GM12878 (cell line): ENCODE measurements at places on chromosomes 6 and 20.
A peak's percentile ranks its signal among the peaks of the same experiment; 100 is the strongest.

DNA sequence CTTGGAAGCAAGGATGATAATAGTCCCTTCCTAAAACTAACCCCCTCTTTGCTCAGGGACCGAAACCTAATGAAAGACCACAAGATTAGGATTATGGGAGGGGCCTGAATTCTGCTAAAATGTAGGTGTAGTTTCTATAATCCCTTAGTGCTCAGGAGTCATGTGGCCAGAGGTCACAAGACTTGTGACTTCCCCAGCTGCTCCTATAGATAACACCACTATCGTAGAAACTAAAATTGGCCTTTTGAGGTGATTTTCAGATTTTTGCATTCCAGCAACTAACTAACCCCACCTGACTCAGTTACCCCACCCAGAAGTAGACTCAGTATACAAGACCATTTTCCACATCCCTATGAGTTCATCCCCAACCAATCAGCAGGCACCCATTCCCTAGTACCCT lies 42.1 kb downstream of the MDN1 start:
- no peaks in the 10 kb centered on the region for H3K27me3 ChIP-seq
- DNase-seq = no peak
- no peak overlapping the region for H3K27ac ChIP-seq
- H3K36me3 ChIP-seq = peaks cover 8% of the 10 kb centered on the region; the same call in 1 of the 2 replicates

DNA sequence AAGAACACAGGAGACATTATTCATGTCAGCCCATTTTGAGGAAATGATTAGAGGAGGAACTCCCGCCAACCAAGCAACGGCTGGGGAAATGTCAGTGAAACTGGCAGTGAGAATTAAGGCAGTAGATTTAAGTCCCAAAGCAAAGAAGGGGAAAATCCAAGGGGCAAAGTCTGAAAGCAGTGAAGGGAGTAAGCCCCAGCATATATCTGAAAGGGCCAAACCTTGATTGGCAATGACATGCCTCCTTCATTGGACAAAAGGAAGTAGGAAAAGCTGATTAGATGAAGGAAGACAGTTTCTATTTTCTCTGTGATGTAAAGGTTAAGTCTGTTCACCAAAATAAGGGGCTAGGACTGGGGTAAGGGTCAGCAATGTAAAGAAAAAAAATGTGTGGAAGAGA lies 190.3 kb downstream of the RNF144B start:
- no peak overlapping the region for H3K4me3 ChIP-seq
- no peaks in the 10 kb centered on the region; the same call in 1 of the 2 replicates for H3K27me3 ChIP-seq
- no peak for DNase-seq
- no peaks in the 10 kb centered on the region for H3K36me3 ChIP-seq
- no peaks in the 10 kb centered on the region for H3K4me1 ChIP-seq
- no peak overlapping the region for H3K27ac ChIP-seq

- no peak overlapping the region for H3K4me3 ChIP-seq
- no peak for DNase-seq
- H3K36me3 ChIP-seq = no peaks in the 10 kb centered on the region
- peaks cover 10% of the 10 kb centered on the region for H3K4me1 ChIP-seq
- no peaks in the 10 kb centered on the region for H3K27me3 ChIP-seq
These were observed 130.9 kb upstream of the PTPN1 start for GRCh38 chr20:50379049-50379990.

DNA sequence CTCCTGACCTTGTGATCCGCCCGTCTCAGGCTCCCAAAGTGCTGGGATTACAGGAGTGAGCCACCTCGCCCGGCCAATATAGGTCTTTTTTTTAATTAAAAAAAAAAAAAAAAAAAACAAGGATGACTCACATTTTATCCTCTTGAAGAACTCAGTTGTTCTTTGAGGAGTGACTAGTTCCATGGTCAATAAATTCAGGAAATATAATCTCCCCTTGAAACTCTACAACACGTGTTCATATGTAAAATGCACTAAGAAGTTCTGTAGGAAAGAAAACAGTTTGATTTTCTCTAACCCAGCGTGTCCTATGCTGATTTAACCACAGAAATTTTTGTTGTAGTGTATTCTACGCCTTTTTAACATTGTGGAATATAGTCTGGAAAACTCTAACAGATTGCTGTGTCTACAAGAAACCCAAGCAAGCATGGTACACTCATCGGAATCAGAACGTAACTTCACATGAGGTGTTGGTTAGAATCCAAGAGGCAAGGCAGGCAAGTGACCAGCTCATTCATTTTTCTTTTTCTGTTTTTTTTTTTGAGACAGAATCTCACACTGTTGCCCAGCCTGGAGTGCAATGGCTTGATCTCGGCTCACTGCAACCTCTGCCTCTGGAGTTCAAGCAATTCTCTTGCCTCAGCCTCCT lies 79.0 kb upstream of the ZNF217 start:
- H3K36me3 ChIP-seq = no peaks in the 10 kb centered on the region
- no peaks in the 10 kb centered on the region for H3K27me3 ChIP-seq
- no peak overlapping the region for H3K4me3 ChIP-seq
- no peak for DNase-seq

- H3K36me3 ChIP-seq = no peaks in the 10 kb centered on the region
- no peaks in the 10 kb centered on the region for H3K4me1 ChIP-seq
- no peak overlapping the region for H3K27ac ChIP-seq
- H3K27me3 ChIP-seq = no peaks in the 10 kb centered on the region
These were observed 91.7 kb upstream of the SOX4 start for GRCh38 chr6:21501815-21502214.

GRCh38 chr6:156457601-156458000 lies 319.6 kb upstream of the ARID1B start:
- no peaks in the 10 kb centered on the region for H3K36me3 ChIP-seq
- DNase-seq = no peak
- no peak overlapping the region for H3K4me3 ChIP-seq
- H3K4me1 ChIP-seq = no peaks in the 10 kb centered on the region
- H3K27me3 ChIP-seq = 0 out of 2 replicates have a peak, but pooled peaks cover 2% of the 10 kb centered on the region

GRCh38 chr20:23128461-23129125 lies 42.5 kb upstream of the CD93 start:
- H3K27ac ChIP-seq = no peak overlapping the region
- H3K4me3 ChIP-seq = no peak overlapping the region
- DNase-seq = no peak
- H3K36me3 ChIP-seq = no peaks in the 10 kb centered on the region
- H3K4me1 ChIP-seq = peaks cover 14% of the 10 kb centered on the region

- H3K27me3 ChIP-seq = no peaks in the 10 kb centered on the region
- DNase-seq = no peak
- H3K4me3 ChIP-seq = no peak overlapping the region
- no peak overlapping the region for H3K27ac ChIP-seq
- H3K36me3 ChIP-seq = no peaks in the 10 kb centered on the region
- no peaks in the 10 kb centered on the region for H3K4me1 ChIP-seq
These were observed 42.0 kb downstream of the LCA5 start for GRCh38 chr6:79495246-79495645.

- DNase-seq = no peak
- H3K4me3 ChIP-seq = no peak overlapping the region
- no peaks in the 10 kb centered on the region for H3K27me3 ChIP-seq
These were observed 44.1 kb upstream of the APCDD1L start for GRCh38 chr20:58559368-58559729.

DNA sequence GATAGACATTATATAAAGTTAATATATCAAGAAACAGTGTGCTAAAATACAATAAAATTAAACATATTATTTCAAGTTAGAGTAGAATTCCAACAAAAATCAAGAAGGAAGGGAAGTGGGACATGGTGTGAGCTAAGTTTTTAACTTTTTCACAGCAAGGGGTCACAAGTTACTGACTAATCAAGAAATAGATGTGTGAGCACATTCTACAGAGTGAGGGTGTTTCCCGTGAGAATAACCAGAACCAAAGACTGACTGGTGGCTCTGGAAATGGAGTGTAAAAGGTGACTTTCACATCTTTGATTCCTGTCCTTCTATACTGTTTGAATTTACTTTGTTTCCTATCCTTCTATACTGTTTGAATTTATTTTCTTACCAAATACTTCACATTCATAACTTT lies 206.6 kb downstream of the TASP1 start:
- no peak for DNase-seq
- H3K27ac ChIP-seq = no peak overlapping the region
- H3K27me3 ChIP-seq = no peaks in the 10 kb centered on the region

GRCh38 chr6:25404693-25405169 lies 125.6 kb downstream of the CARMIL1 start:
- peak overlapping the region; percentile 46; the same call in 1 of the 2 replicates for H3K4me3 ChIP-seq
- H3K27ac ChIP-seq = peak overlapping the region; percentile 76
- H3K27me3 ChIP-seq = no peaks in the 10 kb centered on the region
- peak; percentile 90 for DNase-seq

GRCh38 chr6:56938649-56939191 lies 16.2 kb upstream of the BEND6 start:
- H3K27ac ChIP-seq = no peak overlapping the region
- no peaks in the 10 kb centered on the region for H3K36me3 ChIP-seq
- no peaks in the 10 kb centered on the region; the same call in 1 of the 2 replicates for H3K4me1 ChIP-seq
- H3K27me3 ChIP-seq = no peaks in the 10 kb centered on the region

DNA sequence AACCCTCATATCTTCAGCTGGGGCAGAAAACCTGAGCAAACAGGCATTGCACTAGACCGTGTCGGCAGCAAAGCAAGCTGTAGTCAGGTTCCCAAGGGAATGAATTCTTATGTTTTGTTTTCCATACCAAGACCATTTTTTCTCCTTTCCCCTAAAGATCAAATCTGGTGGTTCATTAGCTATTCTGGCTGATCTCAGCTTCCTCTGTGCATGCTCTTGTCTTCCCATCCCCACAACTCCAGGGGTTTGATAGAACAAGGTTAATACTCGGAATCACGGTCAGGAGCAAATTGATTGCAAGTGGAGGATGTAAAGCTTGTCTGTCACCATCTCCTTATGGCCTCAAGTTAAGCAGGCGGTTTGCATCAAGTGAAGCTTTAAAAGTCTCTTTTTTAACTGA lies 778.8 kb downstream of the KIF16B start:
- no peak for DNase-seq
- no peaks in the 10 kb centered on the region for H3K27me3 ChIP-seq
- H3K4me1 ChIP-seq = no peaks in the 10 kb centered on the region
- no peak overlapping the region for H3K4me3 ChIP-seq
- H3K27ac ChIP-seq = no peak overlapping the region

DNA sequence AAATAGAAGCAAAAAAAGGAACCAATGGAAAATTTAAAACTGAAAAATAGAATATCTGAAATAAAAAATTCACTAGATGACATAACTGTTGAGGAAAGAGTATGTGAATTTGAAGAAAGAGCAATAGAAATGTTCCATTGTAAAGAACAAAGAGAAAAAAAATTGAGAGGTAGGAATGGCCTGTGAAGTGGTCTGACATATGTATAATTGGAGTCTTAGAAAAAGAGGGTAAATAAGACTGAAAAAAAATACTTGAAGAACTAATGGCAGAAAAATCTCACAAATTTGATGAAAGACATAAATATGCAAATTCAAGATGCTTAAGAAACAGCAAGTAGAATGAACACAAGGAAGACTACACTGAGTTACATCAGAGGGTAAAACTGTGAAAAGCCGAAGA lies 93.4 kb downstream of the QKI start:
- H3K27me3 ChIP-seq = no peaks in the 10 kb centered on the region
- no peak overlapping the region for H3K27ac ChIP-seq
- no peak overlapping the region for H3K4me3 ChIP-seq
- DNase-seq = no peak
- no peaks in the 10 kb centered on the region for H3K4me1 ChIP-seq
